ENCODE measurements at places on chromosomes 7 and 10. TPM values are rescaled to one million over a fixed set of nuclear protein-coding genes. Genes with fewer than 3 reads are reported as not detected.

DNA sequence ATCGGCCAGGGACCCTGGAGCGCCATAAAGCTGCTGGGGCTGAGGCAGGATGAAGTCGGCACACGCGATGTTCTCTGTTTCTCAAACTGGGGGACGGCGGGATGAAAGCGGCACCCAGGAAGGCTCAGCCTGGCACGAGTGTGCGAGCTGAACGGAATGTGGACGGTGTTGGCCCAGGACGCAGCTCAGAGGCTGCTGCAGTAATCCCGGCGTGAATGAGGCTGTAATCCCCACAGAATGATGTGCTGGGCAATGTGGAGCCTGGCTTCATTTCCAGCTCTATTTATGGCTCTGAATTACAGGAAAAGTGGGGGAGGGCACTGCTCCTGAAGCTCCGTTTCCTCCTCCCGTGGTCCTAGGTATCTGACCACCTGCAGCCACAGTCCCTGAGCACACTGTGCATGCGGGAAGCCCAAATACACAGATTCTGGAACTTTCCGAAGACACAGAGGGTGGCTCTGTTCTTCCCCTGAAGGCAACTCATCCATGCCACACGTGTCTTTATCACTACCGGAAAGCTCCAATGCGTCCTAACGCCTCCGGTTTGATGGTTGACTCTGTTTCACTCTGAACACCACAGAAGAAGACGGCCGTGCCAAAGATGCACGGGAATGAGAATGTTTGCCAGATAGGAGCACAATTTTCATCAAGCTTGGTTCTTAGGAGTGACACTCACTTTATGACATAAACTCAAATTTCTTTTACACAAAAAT, 37.6 kb downstream of the KLF6 start:
- no peak for DNase-seq

DNA sequence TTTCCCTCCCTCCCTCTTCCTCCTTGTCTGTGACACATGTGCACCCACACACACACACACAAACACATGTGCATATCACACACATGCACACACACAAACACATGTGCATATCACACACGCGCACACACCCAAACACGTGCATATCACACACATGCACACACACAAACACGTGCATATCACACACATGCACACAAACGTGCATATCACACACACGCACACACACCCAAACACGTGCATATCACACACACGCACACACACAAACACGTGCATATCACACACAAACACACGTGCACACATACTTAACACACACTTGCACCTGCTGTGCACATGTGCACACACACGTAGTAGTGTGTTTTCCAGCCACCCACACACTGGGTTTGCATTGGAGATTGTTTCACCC, 29.4 kb upstream of the KNDC1 start:
- no peak for DNase-seq

- peak; percentile 82 for DNase-seq
Measured at GRCh38 chr10:91901784-91902677, 7.3 kb downstream of the FGFBP3 start.

DNA sequence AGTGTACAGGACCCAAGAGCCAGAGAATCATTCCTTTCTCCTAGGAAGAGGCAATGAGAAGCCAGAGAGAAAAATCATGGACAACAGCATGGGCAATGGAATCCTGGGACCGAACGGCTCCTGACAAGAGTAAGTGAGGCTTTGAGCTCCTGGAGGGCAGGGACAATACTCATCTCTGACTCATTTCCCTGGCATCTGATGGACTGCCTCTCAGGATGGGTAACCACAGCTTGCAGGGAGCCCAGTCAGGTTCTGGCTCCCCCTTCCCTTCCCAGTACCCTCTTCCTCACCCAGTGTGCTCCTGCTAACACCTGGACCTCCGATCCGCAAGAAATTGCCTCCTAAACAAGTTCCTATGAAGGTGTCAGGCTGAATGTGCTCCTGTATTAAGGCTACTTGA, 51.2 kb upstream of the SORCS3 start:
- peak; percentile 90 for DNase-seq

DNA sequence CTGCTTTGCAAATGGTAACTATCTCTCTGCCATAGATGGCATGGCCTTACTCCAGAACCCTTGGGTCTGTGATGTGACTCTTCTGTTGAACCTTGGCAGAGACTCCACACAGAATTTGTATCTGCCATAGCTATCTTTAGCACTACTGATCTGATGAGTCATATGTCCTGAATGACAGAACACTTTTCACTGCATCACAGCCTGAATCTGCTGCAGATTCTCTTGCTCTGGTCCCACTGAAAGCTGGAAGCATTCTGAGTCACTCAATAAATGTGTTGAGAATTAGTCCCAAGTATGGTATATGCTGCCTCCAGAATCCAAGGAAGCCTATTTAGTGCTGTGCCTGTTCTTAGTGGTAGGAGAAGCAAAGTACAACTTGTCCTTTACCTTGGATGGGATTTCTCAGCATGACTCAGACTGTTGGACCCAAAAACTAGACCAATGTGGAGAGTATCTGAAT, 39.5 kb upstream of the ANKRD1 start:
- DNase-seq = peak; percentile 81

- DNase-seq = no peak
Measured at GRCh38 chr7:71935674-71936073, 476.5 kb downstream of the CALN1 start.

Gene NEUROG3
- total RNA-seq = not detected

DNA sequence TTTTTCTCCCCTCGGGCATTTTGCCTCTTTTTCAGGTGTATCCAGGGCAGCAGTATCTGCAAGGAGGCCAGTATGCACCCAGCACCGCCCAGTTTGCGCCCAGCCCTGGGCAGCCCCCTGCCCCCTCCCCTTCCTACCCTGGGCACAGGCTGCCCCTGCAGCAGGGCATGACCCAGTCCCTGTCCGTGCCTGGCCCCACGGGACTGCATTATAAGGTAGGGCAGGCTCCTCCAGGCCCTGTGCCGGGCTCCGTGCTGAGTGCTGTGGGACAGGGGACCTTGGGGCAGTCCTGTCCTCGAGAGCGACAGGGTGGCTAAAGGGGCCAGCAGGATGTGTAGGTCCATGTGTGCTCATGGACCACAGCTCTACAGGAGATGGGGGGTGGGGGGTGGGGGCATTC, 10.6 kb downstream of the ZMIZ2 start:
- DNase-seq = no peak

DNA sequence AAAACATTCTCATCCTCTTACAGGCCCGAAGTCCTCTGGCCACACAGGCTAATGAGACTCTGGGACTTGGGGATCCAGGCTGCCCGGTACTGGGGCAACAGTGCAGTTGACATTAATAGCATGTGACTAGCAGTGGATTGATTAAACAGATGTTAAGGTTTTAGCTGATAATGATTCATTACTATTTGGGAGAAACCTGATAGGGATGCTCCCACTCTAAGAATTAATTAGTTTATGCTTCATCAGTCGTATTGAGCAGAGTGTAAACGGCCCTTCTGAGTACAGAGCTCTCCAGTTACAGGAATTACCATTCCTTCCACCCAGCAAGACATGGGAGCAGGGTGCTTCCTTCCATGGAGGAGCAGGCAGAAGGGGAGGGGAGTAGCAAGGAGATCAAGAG, 82.7 kb downstream of the RPS24 start:
- DNase-seq = no peak

Data from foreskin keratinocyte (primary cell).